T-helper 2 cell (primary cell): ENCODE measurements at places on chromosomes 5 and 9.

GRCh38 chr9:85321561-85321960, 420.2 kb downstream of the AGTPBP1 start:
- no peak for DNase-seq

DNA sequence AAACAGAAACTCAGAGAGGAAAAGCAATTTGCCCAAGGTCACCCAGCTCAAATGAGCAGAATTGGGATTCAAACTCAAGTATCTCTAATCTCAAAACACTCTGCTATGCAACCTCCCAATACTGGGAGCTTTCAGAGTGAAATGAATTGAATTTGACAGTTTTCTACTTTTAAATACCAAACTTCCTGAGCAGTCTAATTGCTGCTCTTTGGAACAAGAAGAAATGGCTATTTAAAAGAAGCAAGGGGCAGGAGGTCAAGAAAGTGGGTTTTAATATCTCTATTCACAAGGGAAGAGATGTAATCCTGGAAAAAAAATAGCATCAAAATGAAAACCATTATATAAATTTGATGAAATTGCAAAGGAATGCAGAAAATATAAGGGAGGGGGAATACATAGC, 142.6 kb downstream of the INSYN2B start:
- no peak for DNase-seq

GRCh38 chr5:142109331-142110045, 909 bp downstream of the NDFIP1 start:
- DNase-seq: peak; percentile 54

DNA sequence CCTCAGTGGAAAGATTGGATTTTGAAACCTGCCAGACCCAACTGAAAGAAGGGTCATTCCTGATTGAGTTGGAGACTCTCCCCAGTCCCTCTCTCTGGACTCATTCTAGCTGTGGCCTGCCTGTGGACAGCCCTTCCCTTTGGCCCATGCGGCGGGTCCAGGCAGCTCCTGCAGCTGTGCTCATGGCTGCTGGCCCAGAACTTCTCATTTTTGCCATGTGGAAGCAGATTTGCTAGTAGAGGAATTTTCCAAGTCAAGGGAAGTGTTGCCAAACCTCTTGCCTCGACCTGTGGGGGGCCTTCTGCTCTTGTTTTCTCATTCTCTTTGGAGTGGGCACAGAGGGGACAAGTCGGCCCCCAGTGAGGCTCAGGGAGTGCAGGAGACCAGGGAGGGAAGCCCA, 89.2 kb downstream of the ANKRD33B start:
- DNase-seq: no peak

- no peak for DNase-seq
Observed at GRCh38 chr5:65171645-65172044, 310.1 kb downstream of the ADAMTS6 start.
